ENCODE measurements at places on chromosomes 1 and 21.

- no peak for DNase-seq
Observed at GRCh38 chr1:198162091-198162767, 5.4 kb downstream of the NEK7 start.

DNA sequence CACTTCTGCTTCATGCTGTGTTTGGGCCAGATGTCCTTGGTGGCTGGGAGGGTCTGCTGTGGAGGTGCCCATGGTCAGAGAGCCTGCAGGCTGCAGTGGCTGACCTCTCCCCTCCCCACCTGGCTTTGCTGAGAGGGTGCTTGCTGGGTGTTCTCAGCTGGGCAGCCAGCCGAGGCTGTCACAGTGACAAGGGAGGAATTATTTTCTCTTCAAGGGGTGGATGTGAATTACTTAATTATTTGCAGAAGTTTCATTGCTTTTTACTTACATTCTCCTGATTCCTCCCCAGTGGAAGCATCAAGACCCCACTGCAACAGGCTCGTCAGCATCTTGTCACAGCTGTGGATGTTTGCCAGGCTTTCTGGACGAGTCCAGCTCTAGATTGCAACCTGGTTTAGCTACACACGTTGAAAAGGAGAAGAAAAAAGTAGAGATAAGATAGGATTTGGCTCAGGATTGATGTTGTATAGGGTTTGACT is 70.3 kb downstream of the GALNT2 start:
- no peak for DNase-seq

- DNase-seq = peak; percentile 29
Observed at GRCh38 chr1:34128186-34128889, 36.7 kb downstream of the CSMD2 start.

DNA sequence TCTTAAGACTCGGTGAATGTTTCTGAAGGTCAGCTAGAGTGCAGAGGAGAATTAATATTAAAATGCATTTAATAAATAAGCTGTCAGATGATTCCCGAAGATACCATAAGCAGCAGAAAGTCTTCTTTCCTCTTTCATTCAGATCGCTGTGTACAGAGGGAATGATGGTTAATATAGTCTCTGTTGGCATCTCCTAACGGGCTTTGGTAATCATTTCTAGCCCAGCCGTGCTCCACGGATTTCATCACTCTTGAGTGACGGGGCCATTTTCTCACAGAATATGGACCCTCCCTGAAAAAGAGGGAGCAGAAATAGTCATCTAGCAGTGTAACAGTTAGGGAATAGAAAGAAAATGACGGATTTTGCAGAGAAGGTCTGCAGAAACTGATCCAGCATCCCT is 103.1 kb downstream of the ST6GALNAC3 start:
- no peak for DNase-seq

GRCh38 chr1:109307274-109308021 is 637 bp upstream of the MYBPHL start:
- DNase-seq = no peak

GRCh38 chr21:15221799-15222386 is 157.1 kb upstream of the NRIP1 start:
- peak; percentile 51 for DNase-seq

DNA sequence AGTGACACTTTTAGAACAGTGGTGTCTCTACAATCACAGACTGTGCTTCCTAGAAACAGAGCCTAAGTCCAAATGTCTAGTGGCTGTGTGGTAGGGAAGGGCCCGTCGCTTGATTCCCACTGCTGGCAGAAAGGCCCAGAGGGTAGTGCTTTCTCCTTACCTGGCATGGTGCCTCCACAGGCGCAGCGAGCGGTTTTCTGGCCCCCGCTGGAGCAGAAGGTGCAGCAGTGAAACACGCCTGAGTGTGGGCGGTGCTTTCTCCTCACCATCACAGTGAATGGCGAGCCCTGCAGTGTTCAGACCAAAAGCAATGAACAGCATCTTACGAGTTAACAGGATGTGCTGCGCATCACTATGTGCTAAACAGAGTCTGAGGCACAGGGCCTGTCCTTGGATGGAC is 8.3 kb downstream of the TRIM45 start:
- DNase-seq = no peak

GRCh38 chr1:162081316-162081715 is 11.8 kb downstream of the NOS1AP start:
- peak; percentile 57 for DNase-seq

- no peak for DNase-seq
Observed at GRCh38 chr1:100752791-100753190, 33.2 kb downstream of the VCAM1 start.
